ENCODE measurements at places on chromosomes 7 and 10.

DNA sequence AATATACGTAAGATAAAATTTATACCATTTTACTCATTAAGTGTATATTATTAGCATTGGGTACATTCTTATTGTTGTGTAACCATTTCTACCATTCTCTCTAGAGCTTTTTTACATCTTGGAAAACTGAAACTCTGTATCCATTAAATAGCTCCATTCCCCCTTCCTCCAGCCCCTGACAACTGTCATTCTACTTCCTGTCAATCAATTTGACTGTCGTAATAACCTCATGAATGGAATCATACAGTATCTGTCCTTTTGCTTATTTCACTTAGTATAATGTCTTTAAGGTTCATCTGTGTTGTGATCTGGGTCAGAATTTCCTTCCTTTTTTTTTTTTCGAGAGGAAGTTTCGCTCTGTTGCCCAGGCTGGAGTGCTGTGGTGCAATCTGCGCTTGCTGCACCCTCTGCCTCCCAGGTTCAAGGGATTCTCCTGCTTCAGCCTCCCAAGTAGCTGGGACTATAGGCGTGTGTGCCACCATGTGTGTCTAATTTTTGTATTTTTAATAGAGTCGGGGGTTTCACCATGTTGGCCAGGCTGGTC lies 15.6 kb downstream of the ZRANB1 start:
- no peak for DNase-seq

- DNase-seq = peak; percentile 6
Measured at GRCh38 chr7:4836206-4836661, 25.6 kb downstream of the PAPOLB start.

- no peak for DNase-seq
Measured at GRCh38 chr10:38043516-38043915, 33.0 kb downstream of the ZNF33A start.

DNA sequence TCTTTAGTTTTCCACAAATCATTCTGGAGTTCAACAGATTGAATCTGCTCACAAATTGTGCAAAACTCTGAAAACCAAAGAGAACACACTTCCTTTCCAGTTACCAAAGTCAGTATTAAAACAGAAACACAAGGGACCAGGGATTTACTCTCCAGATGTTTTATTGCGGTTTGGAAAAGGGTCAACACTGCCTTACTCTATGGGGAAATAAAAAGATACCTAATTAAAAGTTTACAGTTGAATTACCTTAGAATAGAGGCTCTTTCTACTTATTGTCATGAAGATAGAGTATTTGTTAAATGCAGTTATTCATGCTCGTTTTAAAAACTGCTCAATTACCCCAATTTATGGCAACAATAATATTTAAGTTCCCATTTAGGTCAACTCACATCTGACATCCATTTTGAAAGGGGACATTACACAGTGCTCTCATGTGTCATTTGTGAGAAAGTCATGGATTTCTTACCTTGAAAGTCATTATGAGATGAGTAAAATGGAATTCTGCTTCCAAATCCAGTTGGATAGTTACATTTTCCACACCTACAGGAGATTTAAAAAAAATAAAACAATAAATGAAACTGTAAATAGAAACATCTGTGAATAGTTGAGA lies 8.4 kb downstream of the LAMB1 start:
- DNase-seq = no peak

DNA sequence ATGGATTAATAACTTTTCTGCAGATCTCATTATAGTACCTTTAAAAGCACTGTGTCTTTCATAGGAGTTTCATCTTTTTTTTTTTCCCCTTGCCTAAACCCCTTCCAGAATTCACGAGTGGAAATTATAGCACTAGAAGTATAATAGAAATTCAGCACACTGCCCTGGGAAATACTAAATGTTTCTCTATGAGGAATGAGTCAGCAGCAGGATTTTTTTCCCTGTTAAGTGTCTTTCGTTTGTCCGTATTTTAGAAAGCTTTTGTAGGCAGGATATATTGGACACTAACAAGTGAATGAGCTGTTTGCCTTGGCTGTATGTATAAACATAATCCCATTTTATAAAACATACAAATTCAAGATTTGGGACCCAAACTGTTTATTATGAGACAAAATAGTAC lies 105.8 kb downstream of the EXOC4 start:
- no peak for DNase-seq

- no peak for DNase-seq
Measured at GRCh38 chr7:68429411-68430117, 1168.7 kb upstream of the AUTS2 start.

DNA sequence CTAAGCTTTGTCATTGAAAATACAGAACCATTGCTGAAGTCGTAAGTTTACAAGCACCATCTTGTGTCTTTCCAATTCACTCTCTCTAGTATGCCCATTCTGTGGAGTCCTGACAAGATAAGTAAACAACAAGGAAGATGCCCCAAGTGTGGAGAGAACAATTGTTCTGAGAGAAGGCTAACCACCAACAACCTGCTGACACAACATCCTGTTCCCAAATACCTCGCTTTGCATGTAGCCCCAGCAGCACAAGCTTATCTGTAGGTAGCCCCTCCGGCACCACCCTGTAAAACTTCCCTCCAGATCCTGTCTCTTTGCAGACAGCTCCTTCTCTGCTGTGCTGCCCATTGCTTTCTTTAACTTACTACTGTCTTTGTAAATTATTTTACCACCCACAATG lies 233.3 kb upstream of the AOAH start:
- DNase-seq = no peak

DNA sequence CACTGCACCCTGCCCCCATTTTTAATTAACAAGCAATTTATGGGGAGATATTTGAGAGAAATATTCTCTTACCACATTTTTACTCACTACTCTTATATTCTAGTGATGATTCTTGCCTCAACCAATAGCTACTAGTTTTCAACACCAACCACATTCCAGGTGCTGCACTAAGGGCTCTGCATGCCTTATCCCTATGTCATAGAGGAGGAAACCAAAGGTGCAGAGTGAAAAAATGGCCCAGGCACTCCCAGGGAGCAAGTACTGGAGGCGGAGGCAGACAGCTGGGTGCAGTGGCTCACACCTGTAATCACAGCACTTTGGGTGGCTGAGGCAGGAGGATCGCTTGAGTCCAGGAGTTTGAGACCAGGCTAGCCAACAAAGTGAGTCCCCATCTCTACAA lies 35.5 kb upstream of the TPST1 start:
- no peak for DNase-seq

- DNase-seq = no peak
Measured at GRCh38 chr10:51602326-51602725, 97.1 kb downstream of the CSTF2T start.

GRCh38 chr10:88194961-88195367 lies 331.5 kb downstream of the PTEN start:
- no peak for DNase-seq

DNA sequence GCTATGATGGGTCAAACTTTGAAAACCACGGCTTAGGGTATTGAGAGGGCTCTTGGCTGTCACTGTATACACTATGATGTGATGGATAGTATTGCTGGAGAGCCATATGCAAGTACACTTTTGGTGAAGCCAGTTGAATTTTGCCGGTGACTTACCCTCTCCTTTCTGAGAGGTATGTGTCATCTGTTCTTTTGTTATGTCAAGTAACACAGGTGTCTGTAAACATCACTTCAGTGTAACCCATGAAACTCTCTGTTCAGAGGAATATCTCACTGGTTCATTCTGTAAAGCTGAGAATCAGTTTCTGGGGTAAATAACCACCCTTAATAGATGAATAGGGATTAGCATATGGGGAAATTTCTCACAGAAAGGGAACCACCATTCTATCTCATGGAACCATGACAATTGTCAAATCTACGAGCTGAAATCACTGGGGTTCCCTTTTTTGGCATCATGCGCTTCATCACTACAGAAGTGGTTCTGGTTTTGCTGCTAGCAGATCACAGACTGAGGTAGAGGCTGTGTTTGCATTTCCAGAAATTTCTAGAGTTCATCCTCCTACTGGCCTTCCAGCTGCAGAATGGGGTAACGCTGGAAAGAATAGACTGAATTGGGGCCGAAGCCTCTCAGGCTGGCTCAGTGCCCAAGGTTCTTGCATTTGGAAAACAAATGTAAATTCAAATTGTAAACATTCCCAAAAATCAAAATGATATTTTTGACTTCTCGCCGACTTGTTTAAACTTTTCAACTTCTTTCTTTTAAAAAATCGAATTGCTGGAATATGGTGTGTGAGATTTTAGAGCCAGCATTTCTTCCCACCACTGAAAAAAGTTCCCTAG lies 83.3 kb upstream of the CREB5 start:
- no peak for DNase-seq

- DNase-seq = no peak
Measured at GRCh38 chr10:15783941-15784636, 64.4 kb upstream of the ITGA8 start.

DNA sequence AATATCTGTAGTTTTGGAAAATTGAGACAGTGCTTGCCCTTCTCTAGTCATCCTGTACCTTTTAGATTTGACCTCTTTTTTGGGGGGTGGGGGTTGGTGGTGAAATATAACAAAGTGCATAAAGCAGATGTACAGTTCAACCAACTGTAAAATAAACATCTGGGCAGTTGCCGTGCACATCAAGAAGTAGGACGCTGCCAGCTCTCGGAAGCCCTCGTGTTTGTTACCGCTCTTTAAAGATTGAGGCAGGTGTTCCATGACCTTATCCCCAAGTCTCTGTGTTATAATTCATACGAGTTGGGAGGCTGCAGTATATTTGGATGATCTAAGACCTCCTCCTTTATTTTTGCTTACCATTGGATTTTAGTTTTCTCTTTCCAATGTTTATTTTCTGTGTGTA lies 55.1 kb downstream of the SDK1 start:
- DNase-seq = no peak

- DNase-seq = no peak
Measured at GRCh38 chr10:97018251-97019212, 167.2 kb downstream of the SLIT1 start.

DNA sequence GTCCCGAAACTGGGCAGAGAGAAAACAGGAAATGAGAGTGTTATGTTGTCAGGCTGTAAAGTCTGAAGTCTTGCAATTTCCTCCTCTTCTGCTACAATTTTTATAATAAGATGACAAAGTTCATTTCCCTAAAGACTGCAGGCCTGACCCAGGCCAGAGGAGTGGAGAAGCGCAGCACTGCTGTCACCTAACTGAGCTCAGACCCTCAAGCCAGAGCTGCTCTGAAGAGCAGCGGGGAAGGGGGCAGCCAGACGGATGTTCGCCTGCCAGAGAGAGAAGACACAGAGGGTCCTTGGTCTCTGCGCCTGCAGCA lies 12.6 kb upstream of the AOAH start:
- no peak for DNase-seq

GRCh38 chr10:11045995-11046775 lies 28.5 kb downstream of the CELF2 start:
- no peak for DNase-seq

GRCh38 chr7:5232874-5233273 lies 42.8 kb downstream of the WIPI2 start:
- DNase-seq = no peak

- DNase-seq = no peak
Measured at GRCh38 chr10:92655426-92655825, 34.3 kb upstream of the HHEX start.

DNA sequence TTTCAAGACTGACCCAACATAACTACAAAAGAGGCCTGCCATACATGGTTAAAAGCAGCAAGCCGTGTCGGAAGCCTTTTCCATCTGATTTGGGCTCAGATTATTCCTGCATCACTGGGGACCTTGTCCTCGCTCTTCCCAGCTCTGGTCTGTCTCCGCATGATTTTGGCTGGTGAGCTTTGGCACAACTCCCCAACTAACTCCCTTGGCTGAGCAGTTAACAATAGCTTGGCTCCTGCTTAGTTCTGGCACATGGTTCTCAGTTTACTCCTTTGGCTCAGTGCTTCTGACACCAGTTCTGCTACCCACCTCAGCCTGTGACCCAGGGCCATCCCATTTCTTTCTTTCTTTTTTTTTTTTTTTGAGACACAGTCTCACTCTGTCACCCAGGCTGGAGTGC lies 17.0 kb downstream of the AGK start:
- DNase-seq = no peak

GRCh38 chr10:122072491-122072890 lies 83.5 kb downstream of the TACC2 start:
- DNase-seq = no peak

DNA sequence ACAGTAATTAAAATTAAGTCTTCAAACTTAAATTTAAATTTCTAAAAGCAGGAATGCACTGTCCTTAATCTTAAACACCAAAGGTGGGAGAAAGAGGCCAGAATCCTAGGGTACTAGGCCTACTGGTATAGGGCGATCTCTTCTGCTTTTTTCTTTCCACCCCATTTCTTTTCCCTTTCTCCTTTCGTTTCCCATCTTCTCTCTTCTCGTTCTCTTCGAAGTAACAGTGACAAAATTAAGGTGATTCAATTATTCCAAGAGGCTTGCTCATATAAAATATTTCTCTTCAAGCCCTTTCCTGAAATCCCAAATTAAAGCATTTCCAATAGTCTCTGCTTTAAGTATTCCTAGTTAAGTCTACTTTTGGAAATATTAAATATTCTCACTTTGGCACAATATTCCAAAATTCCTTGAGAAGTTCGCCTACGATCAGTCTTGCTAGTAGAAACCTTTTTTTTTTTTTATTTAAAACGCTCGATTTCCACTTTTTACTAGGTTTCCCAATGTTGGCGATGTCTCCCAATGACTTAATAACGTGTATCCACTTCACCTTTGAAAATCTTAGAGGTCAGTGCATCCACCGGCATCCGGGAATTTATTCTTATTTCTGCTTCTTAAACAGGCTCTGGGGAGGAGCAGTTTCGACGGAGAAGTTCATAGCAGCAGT lies 765 bp upstream of the LCOR start:
- DNase-seq = no peak

- DNase-seq = no peak
Measured at GRCh38 chr10:3010816-3011460, 56.4 kb upstream of the PFKP start.

- no peak for DNase-seq
Measured at GRCh38 chr7:19215412-19215811, 70.2 kb upstream of the FERD3L start.

GRCh38 chr10:130714742-130715467 lies 578.7 kb downstream of the GLRX3 start:
- no peak for DNase-seq

- no peak for DNase-seq
Measured at GRCh38 chr7:16583834-16584233, 57.2 kb downstream of the LRRC72 start.

DNA sequence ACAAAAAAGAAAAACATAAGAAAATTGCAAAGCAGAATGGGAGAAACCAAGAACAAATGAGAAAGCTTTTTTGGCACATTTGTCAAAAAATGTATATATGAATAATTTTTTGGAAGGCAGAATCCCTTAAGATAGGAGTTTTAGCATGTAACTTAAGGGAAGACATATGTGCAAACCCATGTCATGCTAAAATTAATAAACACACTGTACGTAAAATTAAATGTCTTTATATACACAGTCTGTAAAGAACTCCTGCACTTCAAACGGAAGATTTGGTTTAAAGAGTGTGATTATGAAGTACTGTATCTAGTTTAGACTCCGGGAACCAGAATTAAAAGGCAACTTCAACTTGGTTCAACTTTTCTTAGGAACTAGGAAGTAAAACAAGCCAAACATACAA lies 369.9 kb upstream of the TEX47 start:
- no peak for DNase-seq

GRCh38 chr7:2049782-2050510 lies 182.8 kb downstream of the MAD1L1 start:
- DNase-seq = no peak
